Parietal lobe (tissue), 2 donors: ENCODE measurements at places on chromosomes 1 and 21. TPM values are rescaled to one million over a fixed set of nuclear protein-coding genes. Genes with fewer than 3 reads are reported as not detected.

The PRR9 gene
- total RNA-seq, result not detected

The RGSL1 gene
- total RNA-seq, result not detected

The HHAT gene
- total RNA-seq, result 3.4 TPM

The OMA1 gene
- 22.2 TPM for total RNA-seq

The SLC45A1 gene
- 10.0 TPM for total RNA-seq

The S100A8 gene
- 1.6 TPM for total RNA-seq

The FAM72C gene
- total RNA-seq, result 0.31 TPM

The CHRNB2 gene
- total RNA-seq, result 31.0 TPM

The CD164L2 gene
- total RNA-seq, result not detected

The SYCP1 gene
- total RNA-seq, result not detected

The DSCAM gene
- total RNA-seq, result 31.9 TPM

The OR6N1 gene
- not detected for total RNA-seq

The HRNR gene
- total RNA-seq, result not detected

The FCRL2 gene
- total RNA-seq, result not detected

The OR2M3 gene
- total RNA-seq, result 0.63 TPM

The PRAMEF4 gene
- total RNA-seq, result not detected

The GNG5 gene
- 3.8 TPM for total RNA-seq

The FMO5 gene
- 0.63 TPM for total RNA-seq

The HCRTR1 gene
- total RNA-seq, result 3.8 TPM

The MAN1C1 gene
- total RNA-seq, result 14.7 TPM

The SPRR2D gene
- total RNA-seq, result not detected

The ACTL8 gene
- total RNA-seq, result not detected

The RIIAD1 gene
- 8.8 TPM for total RNA-seq
